ENCODE measurements at places on chromosomes 12 and 14.

GRCh38 chr14:97120611-97121031 lies 323.4 kb downstream of the VRK1 start:
- DNase-seq, result no peak

DNA sequence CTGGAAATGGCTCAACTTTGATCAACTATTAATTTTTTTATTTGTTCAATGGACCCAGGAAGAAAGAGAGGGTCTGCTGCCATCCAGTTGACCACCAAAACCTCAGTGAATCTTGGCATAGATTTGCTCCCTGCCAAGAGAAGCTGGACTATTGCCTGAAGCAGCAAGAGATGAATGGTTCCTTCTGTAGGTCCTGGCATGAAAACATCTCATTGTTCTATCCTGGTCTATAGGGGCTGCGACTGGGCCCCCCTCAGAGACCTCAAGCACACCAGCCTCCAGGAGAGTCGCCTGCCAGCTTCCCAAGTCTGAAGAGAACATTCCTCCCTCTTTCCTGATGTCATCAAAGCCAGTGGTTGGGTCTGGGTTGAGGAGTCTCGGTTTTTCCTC lies 204.9 kb downstream of the TMX1 start:
- DNase-seq, result no peak

DNA sequence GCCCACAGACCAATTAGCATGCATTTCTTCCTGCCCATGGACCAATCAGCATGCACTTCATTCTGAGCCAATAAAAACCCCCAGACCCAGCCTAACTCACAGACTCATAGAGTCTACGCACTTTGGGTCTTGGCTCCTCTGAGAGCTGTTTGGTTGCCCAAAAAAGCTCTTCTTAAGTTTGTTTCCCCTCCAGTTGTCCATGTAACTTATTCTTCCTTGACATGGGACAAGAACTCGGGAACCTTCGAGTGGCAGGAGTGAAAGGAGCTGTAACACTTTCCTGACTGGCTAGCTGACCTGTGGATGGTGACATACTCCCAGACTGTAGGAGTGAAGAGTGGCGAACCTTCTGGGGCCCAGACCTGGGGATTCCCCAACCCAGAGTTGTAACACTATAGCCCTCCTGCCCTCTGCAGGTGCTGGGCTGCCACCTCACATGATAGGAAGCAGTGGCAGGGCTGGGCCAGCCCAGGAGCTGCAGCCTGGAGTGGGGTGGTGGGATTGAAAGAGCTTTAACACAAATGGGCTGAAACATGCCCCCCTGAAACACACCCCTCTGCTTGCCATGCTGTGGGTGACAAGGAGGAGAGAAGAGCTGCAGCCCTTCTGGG lies 4.4 kb upstream of the BTBD7 start:
- DNase-seq, result no peak

DNA sequence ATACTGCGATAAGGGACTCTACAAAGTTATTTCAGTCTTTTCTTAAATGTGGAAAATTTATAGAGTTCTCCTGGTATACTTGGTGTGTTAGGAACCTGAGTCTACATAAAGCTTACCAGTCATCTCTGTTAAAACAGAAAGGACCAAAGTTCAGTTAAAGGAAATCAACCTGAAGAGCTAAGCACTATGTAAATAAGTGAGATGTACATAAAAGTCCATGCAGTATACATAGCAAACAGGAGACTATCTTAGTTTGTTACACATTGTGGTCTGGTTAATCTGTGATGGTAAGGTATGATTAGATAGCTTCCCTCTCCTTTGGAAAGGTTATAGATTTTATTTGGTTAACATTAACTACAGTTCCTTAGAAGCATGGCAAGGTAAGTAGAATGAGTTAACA lies 75.9 kb downstream of the ATP2B1 start:
- no peak for DNase-seq

DNA sequence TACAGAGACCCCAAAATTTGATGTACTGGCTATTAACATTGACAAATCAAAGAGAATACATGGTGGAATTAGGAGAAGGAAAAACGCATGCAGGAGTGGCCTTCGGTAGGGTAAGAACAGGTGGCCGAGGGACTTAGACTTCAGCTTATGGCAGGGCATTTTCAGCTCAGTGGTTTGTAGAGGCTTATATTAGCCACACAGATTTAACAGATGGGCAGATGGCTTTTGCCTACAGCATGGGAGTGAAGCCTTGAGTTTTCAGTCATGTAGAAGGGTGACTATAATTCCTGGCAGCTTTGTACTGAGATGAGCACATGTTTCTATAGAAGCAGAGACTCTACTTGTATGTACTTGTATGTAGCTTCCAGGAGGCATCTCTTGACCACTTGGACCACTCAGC lies 40.9 kb upstream of the PLEKHA5 start:
- DNase-seq, result no peak

GRCh38 chr12:10853776-10854175 lies 4.5 kb upstream of the PRR4 start:
- DNase-seq, result no peak

DNA sequence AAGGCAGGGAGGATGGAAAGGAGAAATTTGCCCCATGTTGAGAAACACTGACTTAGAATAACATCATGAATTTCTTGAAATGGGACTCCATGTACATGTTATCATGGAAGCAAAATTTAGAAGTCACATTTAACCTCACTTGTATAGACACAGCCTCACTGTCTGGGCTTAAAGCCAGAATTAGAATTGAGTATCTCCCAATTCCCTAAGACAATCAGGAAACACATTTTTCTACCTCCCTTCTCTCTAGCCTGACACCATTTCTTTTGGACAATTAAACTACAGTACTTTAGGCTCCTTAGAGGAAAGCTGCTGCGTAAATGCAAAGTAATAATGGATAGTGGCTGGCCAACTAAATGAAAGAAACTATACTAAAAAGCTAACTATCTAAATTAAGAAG lies 795.5 kb downstream of the C12orf50 start:
- DNase-seq, result no peak

DNA sequence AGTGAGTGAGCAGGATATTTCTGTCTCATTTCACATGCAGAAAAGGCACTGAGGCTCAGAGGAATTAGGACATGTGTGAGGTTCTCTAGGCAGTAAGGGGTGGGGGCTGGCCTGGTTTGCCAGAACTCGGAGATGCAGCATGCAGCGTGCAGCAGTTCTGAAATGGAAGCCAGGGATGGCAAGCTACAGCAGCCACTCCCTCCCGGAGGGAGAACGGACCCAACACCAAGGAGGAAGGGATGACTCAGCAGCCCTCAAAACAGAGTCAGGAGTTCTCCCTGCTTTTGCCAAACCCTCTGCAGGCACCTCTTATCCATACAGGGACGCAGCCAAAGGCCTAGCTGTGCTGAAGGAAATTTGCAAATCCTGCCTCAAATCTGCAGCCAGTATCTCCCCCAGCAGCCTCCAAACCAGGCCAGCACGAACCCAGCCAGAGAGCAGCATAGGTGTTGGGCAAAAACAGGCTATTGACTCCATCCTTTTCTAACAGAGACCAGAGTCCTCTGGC lies 10.3 kb upstream of the SERPINA3 start:
- peak; percentile 47 for DNase-seq

GRCh38 chr12:130973109-130973508 lies 19.4 kb downstream of the ADGRD1 start:
- DNase-seq, result no peak

- no peak for DNase-seq
These were observed 9.5 kb downstream of the RNASE11 start for GRCh38 chr14:20578325-20578724.

DNA sequence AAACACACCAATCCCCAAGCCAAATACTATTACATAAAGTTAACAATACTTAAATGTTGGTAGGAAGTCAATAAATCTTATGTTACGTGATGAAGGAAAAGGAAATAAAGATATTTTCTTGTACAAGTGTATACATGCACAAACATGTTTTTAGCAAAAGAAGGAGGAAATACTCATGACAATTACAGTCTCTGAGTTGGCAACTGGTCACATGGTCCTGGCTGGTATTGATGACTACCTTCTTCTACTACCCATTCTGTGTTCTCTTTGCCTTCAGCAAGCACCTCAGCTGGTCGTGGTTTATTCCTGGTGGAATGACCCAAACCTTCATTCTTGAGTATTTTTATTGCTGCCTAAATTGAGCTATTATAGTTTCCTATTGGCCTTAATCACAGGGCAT lies 84.8 kb downstream of the PLBD1 start:
- DNase-seq, result no peak

DNA sequence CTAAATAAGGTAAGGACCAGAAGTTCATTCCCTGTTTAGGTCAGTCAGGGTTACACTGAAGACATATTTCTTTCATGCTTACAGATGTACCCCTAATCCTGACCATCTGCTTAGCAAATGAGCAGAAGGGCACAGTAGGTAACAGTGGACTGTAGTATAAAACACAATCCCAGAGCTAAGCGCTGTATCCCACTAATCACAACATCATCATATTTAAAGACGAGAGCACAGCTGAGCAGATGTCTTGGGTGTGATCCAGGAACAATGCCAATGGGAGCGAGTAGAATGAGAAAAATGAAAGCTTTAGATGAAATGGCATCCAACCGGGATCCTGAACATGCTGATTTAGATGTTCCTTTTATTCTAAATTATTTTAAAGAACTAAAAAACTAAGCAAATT lies 213.4 kb downstream of the CCER1 start:
- no peak for DNase-seq

DNA sequence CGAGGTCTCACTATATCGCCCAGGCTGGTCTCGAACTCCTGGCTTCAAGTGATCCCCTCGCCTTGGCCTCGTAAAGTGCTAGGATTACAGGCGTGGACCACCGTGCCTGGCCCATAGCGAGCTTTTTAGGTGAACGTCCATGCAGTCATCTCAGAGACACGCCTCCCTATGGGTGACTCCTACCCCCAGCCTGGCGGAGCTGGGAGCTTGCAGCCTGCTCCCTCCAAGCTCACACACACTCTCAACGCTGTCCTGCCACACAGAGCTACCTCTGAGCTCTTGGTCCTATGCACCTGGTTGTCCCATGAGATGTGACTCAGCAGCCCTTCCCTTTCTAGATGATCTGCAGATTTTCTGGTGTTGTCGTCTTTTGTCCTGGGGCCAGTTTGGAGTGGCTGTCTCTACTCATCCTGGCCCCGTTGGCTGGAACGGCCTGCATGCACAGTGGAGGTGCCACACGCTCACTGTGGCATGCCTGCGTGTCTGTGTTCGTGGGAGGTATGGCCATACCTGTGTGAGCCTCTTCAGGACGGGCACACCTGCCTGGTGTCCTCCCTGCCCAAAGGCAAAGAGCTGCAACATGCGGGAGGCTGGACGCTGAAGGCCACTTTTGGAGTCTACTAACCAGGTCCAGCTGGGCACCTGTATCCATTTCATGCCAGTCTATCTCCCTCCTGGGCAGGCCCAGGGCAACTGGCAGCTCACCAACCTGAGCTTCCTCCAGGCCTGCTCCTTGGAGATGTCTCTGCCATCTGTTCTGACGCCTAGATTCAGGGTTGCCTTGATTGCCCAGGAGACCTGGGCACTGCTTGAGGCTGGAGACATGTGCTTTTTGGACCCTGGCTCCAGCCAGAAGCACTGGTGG lies 18.1 kb downstream of the CABP1 start:
- DNase-seq, result no peak

GRCh38 chr14:52402812-52403526 lies 88.9 kb downstream of the PTGER2 start:
- DNase-seq, result no peak

Data from amniotic stem cell (primary cell).